ENCODE measurements at places on chromosomes 1 and 21.

GRCh38 chr1:225998560-225999226 lies 450 bp downstream of the SDE2 start:
- no peak for DNase-seq

- no peak for DNase-seq
Measured at GRCh38 chr1:58157256-58157655, 389.3 kb downstream of the OMA1 start.

- peak; percentile 52 for DNase-seq
Measured at GRCh38 chr1:1777950-1778662, at the start of gene NADK. Gene NADK (minus strand): TSS chr1:1778470. CDS start chr1:1765406, 13,064 bp downstream.

DNA sequence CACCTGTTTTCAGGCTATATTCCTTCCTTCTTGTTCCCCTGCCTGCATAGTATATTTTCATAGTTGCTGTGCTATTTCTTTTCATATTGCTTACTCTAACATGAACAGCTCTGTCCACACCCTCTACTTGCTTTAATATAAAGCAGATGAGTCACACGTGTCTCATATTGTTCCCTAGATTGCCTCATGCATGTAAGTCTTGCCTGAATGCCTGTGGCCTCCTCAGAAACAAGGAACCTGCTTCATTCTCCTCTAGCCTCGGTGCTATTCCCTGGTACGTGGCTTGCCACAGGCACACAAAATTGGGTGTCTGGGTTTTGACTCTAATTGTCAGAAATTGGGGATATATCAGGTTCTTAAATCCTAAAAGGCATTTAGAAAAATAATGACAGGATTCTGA lies 16.5 kb upstream of the PKP1 start:
- DNase-seq: no peak

GRCh38 chr1:157734321-157734720 lies 33.8 kb upstream of the FCRL3 start:
- DNase-seq: no peak

DNA sequence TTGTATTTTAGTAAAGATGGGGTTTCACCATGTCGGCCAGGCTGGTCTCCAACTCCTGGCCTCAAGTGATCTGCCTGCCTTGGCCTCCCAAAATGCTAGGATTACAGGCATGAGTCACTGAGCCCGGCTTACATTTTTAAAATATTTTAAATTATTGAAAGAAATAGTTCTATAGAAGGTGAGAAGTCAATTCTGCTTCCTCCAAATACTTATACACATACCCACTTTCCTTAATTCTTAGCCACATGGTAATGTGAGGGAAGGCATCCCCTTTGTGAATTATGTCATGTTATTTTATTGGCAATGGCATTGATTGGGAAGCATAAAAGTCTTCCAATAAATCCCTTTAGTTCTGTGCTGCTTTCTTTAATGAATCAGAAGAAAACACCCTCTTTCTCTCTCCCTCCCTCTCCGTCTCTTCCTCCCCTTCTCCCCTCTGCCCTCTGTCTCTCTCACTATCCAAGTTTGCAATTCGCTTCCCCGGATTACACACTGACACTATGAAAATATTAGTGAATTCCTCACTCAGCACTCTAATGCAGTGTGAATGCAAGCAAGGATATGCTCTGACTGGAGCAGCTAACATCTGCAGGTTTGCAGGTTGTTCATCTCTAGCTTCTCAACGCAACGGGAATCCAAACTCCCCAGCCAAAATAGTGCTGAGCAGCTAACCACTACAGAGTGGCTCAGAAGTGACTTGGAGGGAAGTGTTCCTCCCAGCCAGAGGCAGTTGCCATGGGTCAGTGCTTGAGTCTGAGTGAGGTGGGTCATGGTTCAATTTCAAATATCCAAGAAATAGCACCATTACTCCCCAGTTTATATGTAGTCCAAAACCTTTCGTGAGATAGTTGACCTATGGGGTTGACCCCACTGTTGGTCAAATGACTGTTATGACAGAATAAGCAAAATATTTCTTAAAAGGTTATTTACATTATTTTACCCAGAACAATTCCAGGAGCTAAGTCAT lies 77.8 kb upstream of the CD55 start:
- DNase-seq: no peak

DNA sequence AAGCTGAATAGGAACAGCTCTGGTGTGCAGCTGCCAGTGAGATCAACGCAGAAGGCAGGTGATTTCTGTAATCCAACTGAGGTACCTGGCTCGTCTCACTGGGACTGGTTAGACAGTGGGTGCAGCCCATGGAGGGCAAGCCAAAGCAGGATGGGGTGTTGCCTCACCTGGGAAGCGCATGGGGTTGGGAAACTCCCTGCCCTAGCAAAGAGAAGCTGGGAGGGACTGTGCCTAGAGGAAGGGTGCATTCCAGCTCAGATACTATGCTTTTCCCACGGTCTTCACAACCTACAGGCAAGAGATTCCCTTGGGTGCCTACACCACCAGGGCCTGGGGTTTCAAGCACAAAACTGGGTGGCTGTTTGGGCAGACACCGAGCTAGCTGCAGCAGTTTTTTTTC lies 183.2 kb downstream of the DNM3 start:
- no peak for DNase-seq

GRCh38 chr1:226066415-226067078 lies 4.0 kb downstream of the H3-3A start:
- DNase-seq: no peak

GRCh38 chr1:205948886-205949285 lies 5.6 kb upstream of the SLC26A9 start:
- DNase-seq: no peak

DNA sequence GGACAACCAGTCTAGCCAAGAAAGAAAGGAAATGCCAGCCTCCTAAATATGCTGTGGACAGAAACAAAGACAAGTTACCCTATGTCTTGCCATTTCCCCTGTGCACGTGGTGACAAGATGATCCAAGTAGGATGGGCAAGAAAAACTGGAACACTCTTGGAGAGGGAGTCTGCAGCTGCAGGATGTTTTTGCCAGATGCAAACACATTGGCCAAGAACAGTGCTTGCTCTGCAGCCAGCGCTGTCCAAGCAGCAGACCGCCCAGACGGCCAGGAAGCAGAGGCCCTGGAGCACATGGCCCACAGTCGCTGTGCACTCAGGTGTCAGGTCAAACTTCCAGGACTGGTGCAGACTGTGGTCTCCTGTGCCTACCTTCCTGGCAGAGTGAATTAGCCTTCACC lies 189.3 kb downstream of the SLC35F3 start:
- no peak for DNase-seq

DNA sequence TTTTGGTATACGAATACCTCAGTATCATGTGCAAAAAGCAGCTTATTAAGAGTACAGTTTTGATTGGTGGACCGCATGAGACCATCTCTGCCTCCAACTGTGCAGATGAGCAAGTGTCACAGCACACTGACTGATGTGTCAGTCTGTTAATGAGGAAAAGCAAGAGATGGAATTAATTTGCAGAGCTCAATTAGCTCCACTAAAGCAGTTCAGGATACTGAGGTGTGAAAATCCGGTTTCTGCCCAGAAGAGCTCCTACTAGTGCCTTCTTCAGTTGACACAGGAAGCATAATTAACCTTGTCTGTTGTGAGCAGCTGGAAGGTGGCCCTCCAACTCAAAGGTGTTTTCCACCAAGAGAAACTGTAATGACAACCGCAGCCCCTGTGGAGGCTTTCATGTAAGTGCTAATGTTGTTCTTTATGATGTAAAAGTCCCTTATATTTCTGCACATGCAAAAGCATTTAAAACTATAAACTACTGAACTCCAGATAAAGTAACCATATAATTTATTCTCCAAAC lies 44.3 kb downstream of the PCNX2 start:
- DNase-seq: no peak

- peak; percentile 77 for DNase-seq
Measured at GRCh38 chr1:9717193-9718005, 65.9 kb downstream of the PIK3CD start.

- no peak for DNase-seq
Measured at GRCh38 chr1:61132645-61133334, 50.4 kb downstream of the NFIA start.

GRCh38 chr21:36858320-36858957 lies 108.0 kb downstream of the HLCS start:
- DNase-seq: no peak

DNA sequence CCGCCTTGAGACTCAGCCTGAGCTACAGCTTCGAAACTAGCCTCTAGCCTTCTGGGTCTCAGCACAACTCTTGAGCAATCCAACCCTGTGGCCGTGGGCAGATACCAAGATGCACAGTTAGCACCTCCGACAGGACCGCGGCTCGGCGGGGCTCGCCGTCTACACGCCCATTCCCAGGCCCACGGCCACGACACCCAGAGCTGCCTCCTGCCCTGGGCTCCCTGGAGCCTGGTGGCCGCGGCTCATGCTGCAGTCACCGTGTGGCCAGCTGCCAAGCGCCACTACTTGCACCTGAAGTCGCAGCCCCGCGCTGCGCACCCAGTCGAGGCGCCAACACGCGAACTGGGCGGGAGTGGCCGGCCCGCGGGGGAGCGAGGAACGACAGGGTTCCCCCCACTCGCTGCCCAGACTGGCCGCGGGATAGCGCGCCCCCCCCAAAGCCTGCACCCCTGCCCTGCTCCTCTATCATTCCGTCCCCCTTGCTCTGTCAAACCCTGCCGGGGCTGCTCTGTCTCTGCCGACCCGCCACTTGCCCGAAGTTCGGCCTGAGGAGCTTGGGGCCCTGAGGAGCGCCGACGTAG lies 729 bp upstream of the CDCA8 start:
- no peak for DNase-seq

DNA sequence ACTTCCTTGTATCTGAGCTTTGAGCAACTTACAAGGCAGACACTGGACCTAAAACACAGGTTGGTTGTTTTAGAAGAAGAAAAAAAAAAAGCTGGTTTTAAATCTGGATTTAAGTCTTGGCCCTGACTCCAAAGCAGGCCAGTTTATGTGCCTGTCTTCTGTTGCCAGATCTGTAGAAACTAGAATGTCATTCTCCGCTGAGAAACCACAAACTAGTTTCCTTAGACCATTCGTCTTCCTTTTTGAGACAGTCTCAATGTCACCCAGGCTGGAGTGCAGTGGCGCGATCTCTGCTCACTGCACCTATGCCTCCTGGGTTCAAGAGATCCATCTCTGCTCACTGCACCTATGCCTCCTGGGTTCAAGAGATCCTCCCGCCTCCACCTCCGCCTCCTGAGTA lies 33.9 kb downstream of the APP start:
- DNase-seq: no peak

- DNase-seq: no peak
Measured at GRCh38 chr1:206831650-206832049, 33.8 kb upstream of the IL20 start.

DNA sequence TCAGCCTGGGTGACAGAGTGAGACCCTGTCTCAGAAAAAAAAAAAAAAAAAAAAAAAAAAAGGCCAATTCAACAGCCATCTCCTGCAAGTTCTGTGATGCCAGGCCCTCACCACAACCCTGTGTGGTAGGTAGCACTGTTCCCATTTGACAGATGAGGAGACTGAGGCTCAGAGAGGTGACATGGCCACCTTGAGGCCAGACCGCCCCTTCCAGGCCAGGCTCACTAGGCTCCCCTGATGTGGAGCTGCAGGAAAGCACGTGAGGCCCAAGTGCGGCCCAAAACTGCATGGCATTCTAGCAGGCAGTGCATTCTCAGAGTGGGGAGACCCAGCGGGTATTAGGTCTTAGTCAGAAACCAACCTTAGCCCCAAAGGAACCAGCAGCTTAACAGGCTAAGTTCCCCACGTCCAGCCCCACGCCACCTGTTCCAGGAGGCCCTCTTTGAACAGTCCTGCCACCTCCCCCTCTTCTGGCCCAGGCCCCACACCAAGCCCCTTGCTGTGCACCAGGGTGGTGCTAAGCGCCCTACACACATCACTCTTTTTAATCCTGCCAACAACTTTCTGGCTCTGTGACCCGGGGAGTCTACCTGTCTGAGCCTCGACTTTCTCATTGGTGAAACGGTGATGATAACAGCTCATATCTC lies 11.7 kb upstream of the ECE1 start:
- no peak for DNase-seq

DNA sequence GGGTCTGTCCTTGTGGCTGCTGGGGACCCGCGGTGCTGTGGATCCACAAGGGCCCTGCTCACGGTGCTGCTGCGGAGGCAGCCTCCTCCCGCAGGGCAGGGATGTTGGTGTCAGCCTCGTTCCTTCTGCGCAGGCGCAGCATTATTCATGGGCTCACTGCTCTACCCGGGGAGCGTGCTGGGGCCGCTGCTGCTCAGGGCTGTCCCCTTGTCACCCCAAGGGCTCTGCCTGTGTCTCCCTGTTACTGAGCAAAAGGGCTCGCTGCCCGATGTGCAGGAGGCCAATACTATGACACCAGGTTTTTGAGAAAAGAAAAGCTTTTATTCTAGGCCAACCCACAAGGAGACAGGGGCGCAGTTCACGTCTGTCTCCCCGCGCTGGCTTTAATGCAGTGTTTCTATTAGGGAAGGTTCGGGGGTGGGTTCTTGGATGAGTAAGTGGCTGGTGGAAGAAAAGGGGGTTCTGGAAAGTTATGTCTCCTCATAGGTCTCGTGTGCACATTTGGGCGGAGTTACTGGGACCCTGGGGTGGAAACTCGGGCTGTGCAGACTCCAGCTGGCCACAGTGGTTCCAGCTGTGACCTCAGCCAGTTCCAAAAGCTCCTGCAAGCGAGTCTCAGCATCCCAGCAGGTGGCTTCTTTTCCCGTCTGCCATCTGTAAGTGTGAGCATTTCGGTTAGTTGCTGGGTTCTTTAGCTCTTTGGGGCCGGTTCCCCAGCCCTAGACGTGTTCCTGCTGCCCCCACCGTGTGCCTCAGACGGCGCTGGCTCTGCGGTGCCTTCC lies 40.8 kb upstream of the LRRC3 start:
- no peak for DNase-seq

DNA sequence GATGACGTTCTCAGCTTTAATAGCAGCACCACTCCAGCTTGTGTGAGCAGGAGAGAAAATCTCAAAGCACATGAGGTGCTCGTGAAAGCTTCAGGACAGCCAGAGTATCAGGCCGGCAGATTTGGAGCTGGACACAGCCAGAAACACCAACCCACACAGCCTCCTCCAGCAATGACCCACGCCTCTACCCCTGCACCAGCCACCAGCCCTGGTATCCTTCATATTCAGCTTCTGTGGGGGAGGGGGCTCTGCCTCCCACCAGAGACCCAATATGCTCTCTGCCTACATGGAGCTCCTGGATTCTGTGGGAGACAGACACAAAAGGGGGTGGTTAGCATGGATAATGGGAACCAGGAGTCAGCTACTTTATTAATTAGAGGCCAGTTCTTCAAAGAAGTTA lies 133.6 kb upstream of the FMN2 start:
- no peak for DNase-seq

- DNase-seq: no peak
Measured at GRCh38 chr1:213268221-213268620, 217.2 kb downstream of the RPS6KC1 start.

Data from stimulated activated CD8-positive, alpha-beta memory T cell treated with anti-CD3 and anti-CD28 coated beads, Interleukin-2, amount 100 ng/mL, for 48 hours (primary cell).